CD8-positive, alpha-beta memory T cell (primary cell): ENCODE measurements at places on chromosomes 13 and 19. TPM values are rescaled to one million over a fixed set of nuclear protein-coding genes. Genes with fewer than 3 reads are reported as not detected.

The RNF17 gene
- total RNA-seq: not detected

GRCh38 chr19:12912571-12912970, 6.5 kb downstream of the SYCE2 start:
- H3K27ac ChIP-seq: no peak overlapping the region
- H3K4me1 ChIP-seq: peaks cover 22% of the 10 kb centered on the region
- DNase-seq: no peak
- no peaks in the 10 kb centered on the region for H3K27me3 ChIP-seq
- no peaks in the 10 kb centered on the region for H3K36me3 ChIP-seq
- H3K4me3 ChIP-seq: no peak overlapping the region

- DNase-seq: no peak
- no peaks in the 10 kb centered on the region for H3K27me3 ChIP-seq
- H3K36me3 ChIP-seq: no peaks in the 10 kb centered on the region
- H3K4me1 ChIP-seq: no peaks in the 10 kb centered on the region
- H3K27ac ChIP-seq: no peak overlapping the region
Observed at GRCh38 chr13:110197026-110197425, 109.9 kb downstream of the COL4A1 start.

DNA sequence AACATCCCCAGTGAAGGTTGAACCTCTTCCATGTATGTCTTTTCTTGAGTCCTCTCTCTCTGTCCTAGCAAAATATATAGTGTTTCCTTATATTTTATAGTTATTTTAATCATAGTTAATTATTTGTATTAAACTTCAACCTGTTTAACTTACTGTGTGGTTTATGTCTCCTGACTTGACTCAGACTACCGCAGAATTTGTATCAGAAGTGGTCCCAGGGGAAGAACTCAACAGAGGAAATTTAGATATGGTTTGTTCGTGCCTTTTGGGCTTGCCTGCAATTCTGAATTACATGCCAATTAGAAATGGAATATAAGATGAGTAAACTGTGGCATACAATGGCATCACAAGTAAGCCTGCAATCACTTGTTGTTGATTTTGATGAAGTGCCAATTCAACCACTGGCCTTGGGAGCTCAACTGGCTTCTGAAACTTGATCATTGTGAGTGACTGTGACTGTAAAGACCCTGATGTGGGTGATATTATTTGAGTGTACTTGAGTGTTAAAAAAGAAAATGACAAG, 1459.5 kb upstream of the PCDH20 start:
- no peaks in the 10 kb centered on the region for H3K4me1 ChIP-seq
- H3K4me3 ChIP-seq: no peak overlapping the region
- H3K36me3 ChIP-seq: no peaks in the 10 kb centered on the region
- DNase-seq: no peak

GRCh38 chr19:13005861-13006370, 10.6 kb downstream of the NFIX start:
- no peak overlapping the region for H3K27ac ChIP-seq
- H3K4me3 ChIP-seq: no peak overlapping the region
- H3K4me1 ChIP-seq: no peaks in the 10 kb centered on the region
- no peak for DNase-seq
- no peaks in the 10 kb centered on the region for H3K36me3 ChIP-seq

The GRAMD1A gene
- 218 TPM for total RNA-seq

The ZNF426 gene
- 18.5 TPM for total RNA-seq

DNA sequence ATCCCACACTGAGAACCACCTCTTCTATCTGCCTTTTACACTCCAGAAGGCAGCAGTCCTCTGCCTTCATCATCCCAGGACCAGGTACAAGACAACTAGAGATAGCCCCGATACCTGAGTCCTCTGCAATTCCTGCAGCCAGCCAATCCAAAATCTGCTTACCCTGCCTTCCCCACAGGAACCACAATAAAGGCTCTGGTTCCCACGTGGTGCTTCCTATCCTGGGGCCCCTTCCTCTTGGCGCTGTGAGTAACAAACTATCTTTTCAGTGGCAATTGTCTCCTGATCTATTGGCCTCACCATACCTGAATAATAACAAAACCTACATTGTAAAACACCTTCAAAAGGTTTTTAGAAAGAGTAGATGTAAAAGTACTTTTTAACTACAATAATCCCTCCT, 63.1 kb downstream of the ZDHHC20 start:
- peaks cover 4% of the 10 kb centered on the region for H3K36me3 ChIP-seq
- H3K27ac ChIP-seq: no peak overlapping the region
- H3K4me1 ChIP-seq: peaks cover 32% of the 10 kb centered on the region
- DNase-seq: peak; percentile 2

DNA sequence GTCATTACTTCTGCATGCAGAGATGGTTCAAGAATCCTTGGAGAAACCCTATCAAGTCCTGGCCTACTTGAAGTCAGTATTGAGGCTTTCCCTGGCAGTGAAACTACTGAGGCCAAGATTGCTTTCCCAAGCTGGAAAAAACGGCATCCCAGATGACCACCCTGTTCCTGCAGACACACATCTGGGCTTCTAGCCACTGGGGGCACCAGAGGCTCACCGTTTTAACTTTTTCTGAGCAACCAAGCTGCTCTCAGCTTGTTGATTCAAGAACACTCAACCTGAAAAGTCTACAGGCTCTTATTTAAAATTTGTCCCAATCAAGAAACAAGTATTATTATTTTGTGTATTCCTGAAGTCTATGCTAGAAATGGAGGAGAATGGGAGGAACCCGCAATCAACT, 66.6 kb downstream of the SPRYD7 start:
- no peaks in the 10 kb centered on the region for H3K36me3 ChIP-seq
- H3K4me1 ChIP-seq: no peaks in the 10 kb centered on the region
- H3K27me3 ChIP-seq: no peaks in the 10 kb centered on the region
- no peak for DNase-seq
- no peak overlapping the region for H3K4me3 ChIP-seq
- H3K27ac ChIP-seq: no peak overlapping the region

- H3K4me1 ChIP-seq: peaks cover 29% of the 10 kb centered on the region
- peak within 1 kb of the TSS; percentile 95 for H3K27ac ChIP-seq
- peak within 1 kb of the TSS; percentile 99 for H3K4me3 ChIP-seq
- H3K36me3 ChIP-seq: peaks cover 21% of the 10 kb centered on the region
- no peak for DNase-seq
Observed at GRCh38 chr19:36115453-36116343, at the start of gene TBCB. Gene TBCB, plus strand, starts transcription at chr19:36115468. Its CDS starts 93 bp downstream, at chr19:36115561.

DNA sequence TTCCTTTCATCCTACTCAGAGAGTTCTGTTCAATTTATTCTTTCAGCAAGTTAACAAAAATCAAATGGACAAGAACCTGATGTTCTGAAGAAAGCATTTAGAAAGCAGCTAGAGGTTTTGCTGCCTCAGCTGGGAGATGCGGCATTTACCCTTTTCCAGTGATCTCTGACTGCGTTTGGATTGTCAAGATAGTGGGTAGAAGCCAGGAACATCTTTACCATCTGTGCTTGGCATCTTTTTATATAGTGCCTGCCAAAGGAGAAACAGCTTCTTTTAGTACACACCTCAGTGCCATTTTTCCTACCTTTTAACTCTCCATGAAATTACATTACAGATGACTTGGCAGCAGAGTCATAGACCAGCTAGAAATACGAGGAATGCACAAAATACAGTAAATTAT, 680.8 kb downstream of the SLITRK1 start:
- no peaks in the 10 kb centered on the region for H3K4me1 ChIP-seq
- no peak for DNase-seq
- no peaks in the 10 kb centered on the region for H3K36me3 ChIP-seq
- no peaks in the 10 kb centered on the region for H3K27me3 ChIP-seq

The CLEC17A gene
- total RNA-seq: 0.72 TPM

DNA sequence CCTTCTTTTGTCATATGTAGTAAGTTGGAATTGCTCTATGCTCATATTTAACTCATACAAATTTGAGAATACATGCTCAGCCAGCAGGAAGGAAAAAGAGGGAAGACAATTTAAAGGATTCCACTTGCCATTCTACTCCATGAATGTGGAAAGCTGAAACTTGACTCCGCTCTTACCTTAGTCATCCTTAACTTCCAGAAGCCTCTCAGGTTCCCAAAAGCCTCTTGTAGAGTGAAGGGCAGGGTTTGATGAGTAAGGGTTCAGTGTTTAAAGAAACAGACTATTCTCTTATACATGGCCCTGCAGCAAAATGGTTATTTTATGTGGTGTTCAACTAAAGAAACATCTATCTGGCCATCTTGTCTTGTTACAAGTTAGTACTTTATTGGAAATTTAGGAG, 27.1 kb downstream of the FAM124A start:
- DNase-seq: no peak
- no peaks in the 10 kb centered on the region for H3K36me3 ChIP-seq
- no peak overlapping the region for H3K27ac ChIP-seq
- no peaks in the 10 kb centered on the region for H3K27me3 ChIP-seq
- no peaks in the 10 kb centered on the region for H3K4me1 ChIP-seq
- H3K4me3 ChIP-seq: no peak overlapping the region

GRCh38 chr19:14395262-14395661, 14.0 kb downstream of the ADGRE5 start:
- H3K4me3 ChIP-seq: no peak overlapping the region
- no peak for DNase-seq
- no peaks in the 10 kb centered on the region for H3K4me1 ChIP-seq
- H3K27me3 ChIP-seq: no peaks in the 10 kb centered on the region

The KLHL26 gene
- 12.4 TPM for total RNA-seq

GRCh38 chr13:109725297-109725696, 61.1 kb downstream of the IRS2 start:
- H3K4me3 ChIP-seq: no peak overlapping the region
- no peak overlapping the region for H3K27ac ChIP-seq
- no peak for DNase-seq
- no peaks in the 10 kb centered on the region for H3K36me3 ChIP-seq
- H3K27me3 ChIP-seq: no peaks in the 10 kb centered on the region
- no peaks in the 10 kb centered on the region for H3K4me1 ChIP-seq

DNA sequence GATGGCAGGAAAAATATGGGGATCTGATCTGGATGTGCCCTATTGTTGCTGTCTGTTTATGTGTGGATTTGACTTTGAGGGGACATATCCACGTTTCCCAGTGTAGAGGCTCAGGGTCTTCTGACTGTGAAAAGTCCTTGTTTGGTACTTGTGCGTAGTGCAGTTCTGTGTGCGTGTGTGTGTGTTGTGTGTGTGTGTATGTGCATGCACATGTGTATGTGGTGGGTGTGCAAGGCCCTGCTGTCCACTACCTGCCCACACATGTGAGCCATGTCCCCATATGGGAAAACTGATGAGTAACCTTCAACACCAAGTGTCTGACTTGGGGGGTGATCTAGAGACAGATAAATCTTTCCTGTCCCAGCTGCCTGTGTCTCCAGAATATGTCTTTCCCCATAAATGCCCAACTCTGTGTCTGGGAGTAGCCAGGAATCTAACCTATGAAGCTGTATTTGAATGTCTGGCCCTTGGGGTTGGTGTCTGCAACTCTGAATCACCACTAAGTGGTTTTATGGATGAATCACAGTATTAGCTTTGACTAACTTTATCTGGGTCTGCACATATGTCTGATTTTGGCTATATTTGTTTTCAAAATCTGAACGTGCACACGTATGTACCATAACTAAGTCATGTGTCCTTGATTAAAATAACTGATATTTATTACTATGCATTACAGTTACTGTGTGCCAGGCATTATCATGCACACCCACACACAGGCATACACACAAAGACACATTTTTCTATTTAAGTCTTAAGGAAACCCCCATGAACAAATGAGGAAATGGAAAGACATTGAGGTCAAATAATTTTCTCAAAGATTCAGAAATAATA, 17.4 kb downstream of the KLK2 start:
- no peak overlapping the region for H3K27ac ChIP-seq

The BRSK1 gene
- total RNA-seq: 5.7 TPM

The LINGO3 gene
- total RNA-seq: 0.09 TPM

DNA sequence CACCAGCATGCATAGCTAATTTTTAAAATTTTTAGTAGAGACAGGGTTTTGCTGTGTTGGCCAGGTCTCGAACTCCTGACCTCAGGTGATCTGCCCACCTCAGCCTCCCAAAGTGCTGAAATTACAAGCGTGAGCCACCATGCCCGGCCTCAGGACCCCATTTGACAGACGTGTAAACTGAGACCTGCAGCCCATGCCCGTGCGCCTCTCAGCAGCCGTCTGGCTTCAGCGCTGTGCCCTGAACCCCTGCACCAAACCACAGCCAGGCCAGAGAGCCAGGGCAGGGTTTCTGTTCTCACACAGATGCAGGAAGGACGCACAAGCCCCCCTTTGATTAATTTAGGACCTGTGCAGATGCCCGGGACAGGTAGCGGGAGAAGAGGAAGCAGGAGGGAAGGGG, 7.3 kb upstream of the FFAR1 start:
- H3K4me1 ChIP-seq: no peaks in the 10 kb centered on the region
- H3K4me3 ChIP-seq: no peak overlapping the region

DNA sequence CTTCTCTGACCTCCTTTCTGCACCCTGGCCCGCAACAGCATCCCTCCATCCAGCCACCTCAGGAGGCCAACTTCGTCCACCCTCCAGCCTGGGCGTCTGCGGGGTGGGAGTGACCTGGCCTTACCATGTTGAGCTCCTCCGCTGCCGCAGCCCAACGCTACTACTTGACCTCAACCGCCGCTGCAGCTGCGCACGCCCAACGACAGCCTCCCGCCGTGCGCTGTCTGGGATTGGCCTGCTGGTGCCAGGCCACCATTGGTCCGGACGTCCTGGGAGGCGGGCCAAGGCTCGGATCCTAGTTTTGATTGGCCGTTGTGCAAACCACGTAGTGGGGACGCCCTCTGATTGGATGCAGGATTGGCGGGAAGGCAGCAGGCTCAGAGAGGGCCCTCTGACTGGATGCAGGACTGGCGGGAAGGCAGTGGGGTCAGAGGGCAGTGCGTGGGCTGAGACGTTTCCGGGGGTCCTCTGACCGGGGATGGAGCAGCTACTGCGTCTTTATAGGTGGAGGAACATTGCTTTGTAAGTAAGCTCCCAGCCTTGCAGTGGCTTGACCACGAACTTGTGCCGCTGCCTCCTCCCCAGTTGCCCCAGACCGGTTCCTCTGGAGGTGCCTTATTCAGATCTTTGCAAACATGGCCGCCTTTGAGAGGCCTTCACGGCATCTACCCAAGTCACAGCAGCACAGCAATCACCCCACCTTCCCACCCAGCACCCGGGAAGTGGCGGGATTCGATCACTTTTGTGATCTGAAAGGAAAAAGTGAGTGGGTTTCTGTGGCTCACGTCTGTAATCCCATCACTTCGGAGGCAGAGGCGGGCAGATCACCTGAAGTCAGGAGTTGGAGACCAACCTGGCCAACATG, at the start of gene TUBA3C:
Gene TUBA3C (minus strand): TSS at position 204 of the 865 bp plus-strand sequence. CDS start 77 bp downstream, at position 127.
- H3K27me3 ChIP-seq: no peaks in the 10 kb centered on the region
- H3K27ac ChIP-seq: no peak within 1 kb of the TSS
- no peaks in the 10 kb centered on the region for H3K4me1 ChIP-seq
- no peaks in the 10 kb centered on the region for H3K36me3 ChIP-seq
- H3K4me3 ChIP-seq: no peak within 1 kb of the TSS
